Forelimb muscle (tissue), 1 donor: ENCODE measurements at places on chromosomes 1 and 21. TPM values are rescaled to one million over a fixed set of nuclear protein-coding genes. Genes with fewer than 3 reads are reported as not detected.

LYPD8 gene
- polyA plus RNA-seq = not detected

GRCh38 chr1:243587823-243588560, 262.1 kb downstream of the AKT3 start:
- DNase-seq = no peak

GRCh38 chr1:206493279-206493678, 14.1 kb upstream of the RASSF5 start:
- DNase-seq = no peak

GRCh38 chr21:15370462-15370975, 305.7 kb upstream of the NRIP1 start:
- no peak for DNase-seq

DNA sequence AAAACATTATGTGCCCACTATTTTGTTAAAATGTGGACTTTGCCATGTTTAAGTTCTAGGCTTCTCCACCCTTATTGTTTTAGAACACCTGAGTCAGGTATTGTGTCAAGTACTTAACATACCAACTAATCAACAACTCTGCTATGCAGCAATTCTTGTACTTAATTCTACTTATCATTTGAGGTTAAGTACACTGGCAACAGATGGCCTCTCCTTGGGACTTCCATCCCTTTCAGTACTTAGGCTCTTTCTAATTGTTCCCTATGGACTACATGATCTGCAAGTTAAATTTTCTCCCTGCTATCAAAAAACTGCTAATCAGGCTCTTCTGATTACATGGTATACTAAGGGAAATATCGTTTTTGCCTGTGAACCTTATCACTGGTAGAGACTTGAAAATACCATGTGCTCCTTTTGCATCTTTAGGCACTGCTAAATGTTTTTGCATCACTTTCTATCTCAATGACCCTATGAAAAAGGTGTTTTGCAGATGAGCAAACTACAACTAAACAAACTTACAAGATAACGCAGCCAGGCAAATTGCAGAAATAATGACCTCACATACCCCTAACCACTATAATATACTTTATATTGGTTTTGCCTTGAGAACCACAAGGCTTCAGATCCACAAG, 18.9 kb downstream of the SFPQ start:
- no peak for DNase-seq

DNA sequence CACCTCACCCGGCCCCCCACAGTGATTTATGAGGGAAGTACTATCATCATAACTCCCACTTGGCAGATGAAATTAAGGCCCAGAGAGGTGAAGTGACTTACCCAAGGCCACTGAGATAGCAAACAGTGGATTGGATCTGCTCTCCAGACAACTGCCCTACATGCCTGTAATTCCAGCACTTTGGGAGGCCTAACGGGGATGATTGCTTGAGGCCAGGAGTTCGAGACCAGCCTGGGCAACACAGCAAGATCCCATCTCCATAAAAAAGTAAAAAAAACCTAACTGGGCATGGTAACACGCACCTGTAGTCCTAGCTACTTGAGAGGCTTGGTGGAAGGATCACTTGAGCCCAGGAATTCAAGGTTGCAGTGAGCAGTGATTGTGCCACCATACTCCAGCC, 14.2 kb upstream of the RNF19B start:
- DNase-seq = no peak

GRCh38 chr1:200033511-200034261, 6.2 kb downstream of the NR5A2 start:
- DNase-seq = no peak

SYT6 gene
- 1.7 TPM for polyA plus RNA-seq

- no peak for DNase-seq
These were observed 47.0 kb upstream of the EFHD2 start for GRCh38 chr1:15362737-15363128.

KIAA0040 gene
- polyA plus RNA-seq = 11.1 TPM

DNA sequence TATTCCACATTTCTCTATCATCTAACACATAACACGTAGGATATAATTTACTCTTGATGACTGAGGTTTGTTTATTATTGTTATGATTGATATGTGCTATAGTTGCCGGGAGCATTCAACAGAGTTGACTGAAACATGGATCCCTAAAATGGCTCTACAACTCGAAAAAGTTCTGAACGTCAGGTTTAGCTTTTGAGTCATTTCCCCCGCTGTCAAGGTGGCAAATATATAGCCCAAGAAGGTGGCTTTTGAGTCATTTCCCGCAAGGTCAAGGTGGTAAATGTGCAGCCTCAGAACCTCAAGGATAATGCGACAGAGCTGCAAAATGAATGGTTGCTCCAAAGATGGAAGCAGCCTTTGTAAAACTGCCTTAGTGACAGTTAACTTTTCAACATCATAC, 104.0 kb downstream of the NIBAN1 start:
- DNase-seq = no peak

DNA sequence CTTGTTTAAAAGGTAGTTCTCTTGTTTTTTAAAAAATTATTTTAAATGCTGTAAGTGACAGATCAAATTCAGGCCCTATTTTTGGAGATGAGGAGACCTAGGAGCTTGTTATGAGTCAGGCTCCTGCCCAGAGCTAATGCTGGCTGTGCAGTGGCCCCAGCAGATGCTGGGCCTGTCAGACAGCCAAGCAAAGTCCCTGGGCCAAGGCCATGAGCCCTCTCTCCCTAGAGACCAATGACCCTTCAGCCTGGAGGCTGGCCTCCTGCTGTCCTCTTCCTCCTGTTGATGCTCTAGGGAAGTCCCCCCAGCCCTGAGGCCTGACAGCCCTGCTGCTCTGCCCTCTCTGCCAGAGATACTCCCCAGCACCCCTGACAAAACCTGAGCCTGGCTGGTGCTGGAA, 128.1 kb upstream of the CTTNBP2NL start:
- no peak for DNase-seq

CFHR5 gene
- polyA plus RNA-seq = not detected

DNA sequence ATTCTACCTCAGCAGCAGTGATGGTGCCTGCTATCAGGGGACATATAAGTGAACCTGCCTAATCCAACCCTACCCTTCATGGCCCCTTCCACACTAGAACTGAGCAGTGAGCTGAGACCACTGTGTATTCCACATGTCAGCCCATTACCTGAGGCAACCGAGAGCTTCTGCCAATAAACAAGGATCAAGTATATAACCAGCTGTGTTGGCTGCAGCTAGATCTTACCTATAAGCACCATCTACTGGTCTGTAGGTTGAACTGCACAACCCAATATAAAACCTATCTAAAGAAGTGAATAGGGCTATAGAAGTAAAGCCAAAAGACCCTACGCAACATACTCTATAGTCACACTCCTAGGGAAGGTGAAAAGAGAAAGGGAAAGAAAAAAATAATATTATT, 376.9 kb downstream of the HHIPL2 start:
- no peak for DNase-seq

DNA sequence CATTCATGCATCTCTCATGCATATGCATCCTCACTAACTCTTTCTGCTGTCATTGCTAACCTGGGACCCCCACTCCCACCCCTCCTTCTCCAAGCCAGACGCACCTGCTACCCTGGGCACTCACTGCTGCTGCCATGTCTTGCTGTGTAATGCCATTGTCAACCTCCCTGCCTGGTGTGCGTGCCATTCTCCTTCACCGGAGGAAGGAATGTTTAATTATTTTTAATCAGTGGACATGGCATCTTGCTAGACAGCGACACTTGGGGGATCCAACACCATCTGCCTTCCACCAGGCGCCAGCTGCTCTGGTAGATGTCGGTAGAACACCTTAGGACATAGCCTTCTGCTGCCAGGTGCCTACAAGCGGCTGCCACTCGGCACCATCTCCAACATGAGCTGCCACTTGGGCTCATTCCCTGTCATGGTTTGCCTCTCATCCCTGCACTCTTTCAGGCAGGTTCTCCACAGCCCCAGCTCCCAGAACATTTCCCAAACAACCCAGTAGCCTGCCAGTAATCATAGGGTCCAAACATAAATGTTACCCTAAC, 306.9 kb downstream of the TTLL7 start:
- no peak for DNase-seq

- DNase-seq = no peak
These were observed 206.5 kb downstream of the LRRC40 start for GRCh38 chr1:69998847-69999246.

ACAP3 gene
- polyA plus RNA-seq = 44.6 TPM

DNA sequence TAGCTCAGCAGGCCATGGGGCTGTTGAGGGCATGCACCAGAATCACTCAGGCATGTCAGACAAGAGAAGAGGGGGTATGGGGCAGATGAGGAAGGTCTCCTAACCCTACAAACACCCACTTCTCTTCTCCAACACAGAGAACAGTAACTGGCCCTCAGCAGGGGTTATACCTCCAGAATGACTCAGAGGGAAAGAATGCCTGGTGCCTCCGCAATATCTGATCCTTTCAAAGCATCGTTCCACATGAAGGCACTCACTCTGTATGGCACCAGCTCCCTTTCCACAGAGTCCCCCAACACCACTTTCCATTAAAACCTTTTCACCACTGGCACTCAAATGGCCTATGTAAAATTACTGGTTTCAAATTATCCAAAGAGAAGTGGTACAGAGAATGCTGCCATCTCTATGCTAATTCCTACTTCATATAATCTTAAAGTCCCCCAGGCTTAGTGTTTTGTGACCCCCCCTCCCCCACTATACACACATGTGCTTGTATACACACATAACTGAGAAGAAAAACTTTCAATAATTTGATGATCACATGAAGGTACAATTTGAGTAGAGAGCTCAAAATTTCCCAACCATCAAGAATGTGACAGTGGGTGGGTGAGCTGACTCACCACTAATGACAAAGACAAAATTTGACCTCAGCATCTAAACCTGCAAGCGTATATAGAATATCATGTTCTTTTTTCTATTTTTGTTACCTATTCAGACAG, 91.5 kb downstream of the SIPA1L2 start:
- DNase-seq = no peak

DNA sequence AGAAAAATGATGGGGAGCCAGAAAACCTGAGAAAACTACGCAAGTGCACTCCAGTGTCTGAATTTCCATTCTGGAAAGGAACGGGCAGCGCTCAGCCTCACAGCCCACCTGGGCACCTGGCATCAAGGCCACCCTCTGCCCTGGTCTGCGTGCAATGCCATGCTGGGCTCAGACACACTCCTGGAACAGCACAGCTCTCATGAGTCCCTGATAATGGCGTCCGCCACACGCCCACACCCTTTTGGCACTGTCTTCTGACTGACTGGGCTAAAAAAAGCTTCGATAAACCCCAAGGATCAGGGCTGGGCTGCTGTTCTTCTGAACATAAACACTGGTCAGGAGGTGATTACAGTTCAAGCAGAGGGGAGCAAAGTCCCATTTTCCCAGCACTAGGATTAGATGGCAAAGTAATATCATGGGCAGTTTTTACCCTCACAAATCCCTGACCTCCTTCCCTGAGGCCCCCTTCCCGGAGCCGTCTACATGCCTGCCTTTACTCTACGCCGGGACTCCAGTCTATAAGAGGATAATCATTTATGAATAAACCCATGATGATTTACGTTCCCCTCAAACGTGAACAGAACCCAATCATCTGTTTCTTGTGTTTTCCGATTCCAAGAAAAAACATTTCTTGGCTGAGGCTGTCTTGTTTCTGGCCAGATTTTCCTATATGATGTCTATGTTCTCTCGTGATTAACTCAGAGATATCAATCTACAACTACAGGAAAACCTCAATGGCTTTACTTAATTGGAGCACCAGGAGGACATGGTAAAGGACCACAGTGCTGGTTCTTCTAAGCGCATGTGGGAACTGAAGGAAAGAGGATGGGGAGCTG, 22.6 kb downstream of the RCAN1 start:
- DNase-seq = no peak

DNA sequence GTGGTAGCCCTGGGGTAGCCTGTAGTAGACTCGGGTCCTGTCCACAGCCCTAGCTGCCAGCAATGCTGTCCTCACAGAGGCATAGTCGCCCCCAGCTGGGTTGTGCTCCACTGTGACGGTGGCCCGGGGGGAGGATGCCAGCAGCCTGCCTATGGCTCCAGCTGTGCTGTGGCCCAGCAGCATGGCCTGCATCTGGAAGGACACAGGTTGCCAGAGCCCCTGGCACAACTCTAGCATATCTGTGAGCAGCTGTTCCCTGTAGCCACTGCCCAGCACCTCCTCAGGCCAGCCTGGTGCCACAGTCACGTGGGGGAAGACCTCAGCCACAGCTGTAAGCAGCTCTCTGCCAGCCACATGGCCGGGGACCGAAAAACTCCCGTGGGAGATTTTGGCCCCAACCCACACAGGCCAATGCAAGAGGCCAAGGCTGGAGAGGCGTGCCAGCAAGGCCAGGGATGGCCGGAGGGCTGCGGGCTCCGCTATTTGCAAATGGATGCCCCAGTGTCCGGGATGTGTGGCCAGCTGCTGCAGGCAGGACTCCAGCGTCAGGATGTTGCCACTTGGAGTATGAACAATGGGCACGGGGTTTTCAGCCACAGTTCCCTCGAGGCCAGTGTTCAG, 13.9 kb downstream of the FAM151A start:
- DNase-seq = peak; percentile 6

SPSB1 gene
- 5.7 TPM for polyA plus RNA-seq

GRCh38 chr1:26516987-26517765, 12.4 kb upstream of the RPS6KA1 start:
- no peak for DNase-seq

GPR61 gene
- 1.6 TPM for polyA plus RNA-seq

DNA sequence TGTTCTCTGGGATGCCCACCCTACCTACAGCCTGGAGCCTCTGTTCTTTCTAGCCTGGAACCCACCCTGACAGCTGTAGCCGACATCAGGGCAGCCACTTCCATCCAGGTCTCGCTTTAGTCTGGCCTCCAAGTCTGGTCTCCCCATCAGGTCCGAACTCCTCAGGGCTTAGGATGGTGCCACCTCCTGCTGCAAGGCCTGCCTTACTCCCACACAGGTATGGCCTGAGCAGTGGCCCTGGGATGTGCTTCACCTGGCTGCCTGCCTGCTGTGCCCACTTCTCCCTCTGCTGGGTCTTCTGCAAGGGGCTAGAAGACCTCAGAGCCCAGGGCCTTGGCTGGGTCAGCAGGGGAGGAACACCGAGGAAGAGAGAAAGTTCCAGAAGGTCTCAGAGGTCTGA, 35.7 kb upstream of the MAGOH start:
- DNase-seq = no peak

DNA sequence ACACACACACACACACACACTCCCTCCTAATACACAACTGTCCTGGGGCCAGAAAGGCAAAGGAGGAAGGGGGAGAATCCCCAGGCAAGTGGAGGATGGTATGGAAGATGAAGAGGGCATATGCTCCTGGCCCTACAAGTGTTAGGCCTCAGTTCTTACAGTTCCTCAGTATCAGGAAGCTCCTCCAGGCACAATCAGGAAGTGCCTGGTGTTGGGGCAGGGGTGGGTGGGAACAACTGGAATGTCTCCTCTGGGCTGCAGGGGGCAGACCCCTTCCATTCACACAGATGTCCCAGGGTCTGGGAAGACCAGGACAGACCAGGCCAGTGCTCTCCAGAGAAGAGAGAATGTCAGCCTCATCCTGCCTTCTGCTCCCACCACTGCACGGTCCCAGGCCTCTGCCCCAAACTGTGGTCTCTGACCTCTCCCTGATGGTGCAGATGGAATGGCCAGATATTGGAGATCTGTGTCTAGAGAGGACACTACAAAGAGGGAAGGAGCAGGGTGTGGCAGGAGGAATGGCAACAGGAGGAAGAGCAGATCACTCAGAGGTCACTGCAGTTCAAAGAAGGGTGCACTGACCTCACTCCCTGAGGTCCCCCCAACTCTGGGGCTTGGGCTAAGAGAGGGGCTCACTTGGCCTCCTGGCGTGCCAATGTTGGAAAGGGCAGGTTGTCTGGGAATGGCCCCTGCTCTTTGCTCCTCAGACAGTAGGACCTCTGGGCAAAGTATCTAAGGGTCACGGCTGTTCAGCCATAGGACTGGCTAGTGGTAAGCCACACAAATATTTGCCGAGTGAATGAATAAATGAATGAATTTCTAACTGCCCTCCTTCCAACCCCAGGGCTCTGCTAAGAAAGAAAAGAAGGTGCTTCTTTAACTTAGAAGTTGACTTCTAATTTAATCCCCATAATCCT, 2.5 kb upstream of the DENND2D start:
- no peak for DNase-seq
